Neural progenitor cell (in vitro differentiated cells): ENCODE measurements at places on chromosomes 11 and 22. TPM values are rescaled to one million over a fixed set of nuclear protein-coding genes. Genes with fewer than 3 reads are reported as not detected.
A peak's percentile ranks its signal among the peaks of the same experiment; 100 is the strongest.

- no peak overlapping the region for H3K4me3 ChIP-seq
- no peaks in the 10 kb centered on the region for H3K36me3 ChIP-seq
- no peaks in the 10 kb centered on the region for H3K27me3 ChIP-seq
- DNase-seq = no peak
- H3K4me1 ChIP-seq = peaks cover 15% of the 10 kb centered on the region
- no peak overlapping the region for H3K27ac ChIP-seq
These were observed 65.0 kb upstream of the PTPRJ start for GRCh38 chr11:47915374-47915773.

- H3K4me1 ChIP-seq = no peaks in the 10 kb centered on the region
- no peaks in the 10 kb centered on the region for H3K36me3 ChIP-seq
- no peaks in the 10 kb centered on the region for H3K27me3 ChIP-seq
- no peak overlapping the region for H3K4me3 ChIP-seq
These were observed 176.4 kb upstream of the PLET1 start for GRCh38 chr11:112437096-112437495.

GRCh38 chr11:1639102-1639620, 9.6 kb downstream of the KRTAP5-5 start:
- DNase-seq = no peak
- H3K4me3 ChIP-seq = no peak overlapping the region
- no peaks in the 10 kb centered on the region for H3K36me3 ChIP-seq

DNA sequence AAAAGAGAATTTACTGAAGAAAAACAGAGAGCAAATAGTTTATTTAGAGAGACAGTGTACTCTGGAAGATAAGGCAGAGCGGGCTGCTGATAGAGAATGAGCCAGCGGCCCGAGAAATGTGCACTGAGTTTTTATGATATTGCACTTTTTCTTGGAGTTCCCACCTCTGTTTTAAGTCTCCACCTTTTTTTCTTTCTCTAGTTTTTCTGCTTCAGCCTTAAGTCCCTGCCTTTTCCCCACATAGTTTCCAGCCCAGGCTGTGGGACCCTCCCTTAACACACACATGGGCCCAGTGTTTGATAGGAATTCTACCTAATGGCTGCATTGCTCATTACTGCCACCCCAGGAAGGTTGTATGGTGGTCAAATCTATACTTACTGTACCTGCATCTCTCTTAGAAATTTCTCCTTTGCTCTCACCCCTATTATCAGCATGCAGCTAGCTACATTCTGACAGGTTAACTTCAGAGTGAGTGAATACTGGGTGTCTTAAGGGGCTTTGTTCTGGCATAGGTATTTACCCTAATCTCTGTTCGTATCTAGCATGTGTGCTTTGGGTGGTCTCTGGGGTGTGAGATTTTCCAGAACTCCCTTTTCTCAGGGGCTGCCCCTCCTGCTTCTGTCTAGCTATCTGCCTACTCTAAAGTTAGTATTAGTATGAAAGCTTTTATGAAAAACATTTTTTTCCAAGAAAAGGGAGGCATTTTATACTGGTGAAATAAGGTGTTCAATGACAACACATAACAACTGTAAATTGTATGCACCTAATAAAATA, 127.3 kb upstream of the TOP3B start:
- H3K36me3 ChIP-seq = no peaks in the 10 kb centered on the region
- DNase-seq = no peak
- peaks cover 93% of the 10 kb centered on the region for H3K27me3 ChIP-seq
- no peaks in the 10 kb centered on the region for H3K4me1 ChIP-seq

DNA sequence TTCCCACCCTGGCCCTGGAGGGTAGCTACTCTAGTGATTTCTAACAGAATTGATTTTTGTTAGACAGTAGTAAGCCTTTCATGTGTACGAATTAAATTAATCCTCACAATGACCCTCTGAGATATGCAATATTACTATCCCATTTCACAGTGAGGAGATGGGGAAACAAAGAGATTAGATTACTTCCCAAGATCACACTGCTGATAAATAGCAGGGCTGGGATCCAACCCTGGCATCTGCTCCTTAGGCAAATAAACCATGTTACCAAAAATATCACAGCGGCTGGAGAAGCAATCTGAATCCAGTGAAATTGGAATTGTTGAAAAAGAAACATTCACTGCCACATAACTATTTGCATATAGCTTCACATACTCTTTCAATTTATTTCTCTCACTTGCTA, 12.8 kb upstream of the CAVIN3 start:
- no peak for DNase-seq
- H3K36me3 ChIP-seq = no peaks in the 10 kb centered on the region

DNA sequence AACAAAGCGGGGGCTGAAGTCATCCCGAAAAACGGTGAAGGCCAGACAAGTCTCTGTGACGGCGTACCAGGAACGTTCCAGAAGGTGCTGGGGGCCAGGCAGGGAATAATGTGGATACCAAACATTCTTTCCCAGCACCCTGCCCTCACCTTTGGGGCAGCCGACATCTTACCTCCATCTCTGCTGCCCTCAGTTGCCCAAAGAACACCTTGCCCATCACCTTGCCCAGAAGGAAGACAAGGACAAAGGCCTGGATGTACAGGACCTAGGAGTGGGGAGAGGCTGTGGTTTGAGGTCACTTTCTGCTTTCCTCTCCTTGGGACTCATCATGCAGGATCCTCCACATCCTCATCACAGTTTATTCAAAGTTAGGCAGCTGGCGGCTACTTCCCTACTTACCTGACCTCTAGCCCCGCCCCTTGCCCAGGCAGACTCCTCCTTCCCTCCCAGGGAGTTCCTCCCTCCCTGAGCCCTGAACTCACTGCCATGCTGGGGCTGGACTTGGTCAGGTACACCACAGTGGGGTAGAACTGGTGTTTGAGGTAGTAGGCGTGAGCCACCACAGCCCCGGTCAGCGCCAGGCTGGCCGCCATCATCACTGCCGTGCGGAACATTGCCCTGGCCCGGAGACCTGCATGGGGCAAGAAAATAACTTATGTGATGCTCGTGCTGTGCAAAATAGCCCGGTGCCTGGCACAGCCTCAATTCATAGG, 1.2 kb downstream of the SYVN1 start:
- H3K27me3 ChIP-seq = no peaks in the 10 kb centered on the region
- no peak overlapping the region for H3K27ac ChIP-seq
- H3K4me1 ChIP-seq = peaks cover 8% of the 10 kb centered on the region

GRCh38 chr11:33507356-33507755, 193.3 kb downstream of the C11orf91 start:
- no peaks in the 10 kb centered on the region for H3K27me3 ChIP-seq
- H3K36me3 ChIP-seq = no peaks in the 10 kb centered on the region
- H3K4me1 ChIP-seq = no peaks in the 10 kb centered on the region
- DNase-seq = no peak
- H3K4me3 ChIP-seq = no peak overlapping the region

GRCh38 chr22:49571326-49571725, 256.3 kb downstream of the BRD1 start:
- H3K27me3 ChIP-seq = no peaks in the 10 kb centered on the region
- no peaks in the 10 kb centered on the region for H3K36me3 ChIP-seq
- DNase-seq = no peak
- H3K27ac ChIP-seq = no peak overlapping the region

- H3K27me3 ChIP-seq = no peaks in the 10 kb centered on the region
- no peak for DNase-seq
- H3K36me3 ChIP-seq = no peaks in the 10 kb centered on the region
- H3K4me3 ChIP-seq = no peak overlapping the region
- H3K27ac ChIP-seq = no peak overlapping the region
- no peaks in the 10 kb centered on the region for H3K4me1 ChIP-seq
These were observed 26.7 kb downstream of the RRP8 start for GRCh38 chr11:6576471-6577373.

- H3K27ac ChIP-seq = no peak overlapping the region
- H3K27me3 ChIP-seq = no peaks in the 10 kb centered on the region
- no peaks in the 10 kb centered on the region for H3K36me3 ChIP-seq
- H3K4me3 ChIP-seq = no peak overlapping the region
These were observed 78.2 kb downstream of the PPFIBP2 start for GRCh38 chr11:7591987-7592386.

GRCh38 chr22:37929390-37929789, 23.3 kb downstream of the MICALL1 start:
- DNase-seq = no peak
- no peaks in the 10 kb centered on the region for H3K4me1 ChIP-seq
- no peak overlapping the region for H3K27ac ChIP-seq

- no peaks in the 10 kb centered on the region for H3K36me3 ChIP-seq
- no peak overlapping the region for H3K4me3 ChIP-seq
- no peak for DNase-seq
- H3K27ac ChIP-seq = no peak overlapping the region
- no peaks in the 10 kb centered on the region for H3K27me3 ChIP-seq
These were observed 727.6 kb downstream of the METTL15 start for GRCh38 chr11:28835790-28836189.

GRCh38 chr22:32518381-32518780, 43.8 kb downstream of the FBXO7 start:
- H3K4me1 ChIP-seq = no peaks in the 10 kb centered on the region
- no peak for DNase-seq
- H3K27me3 ChIP-seq = no peaks in the 10 kb centered on the region
- no peak overlapping the region for H3K27ac ChIP-seq

DNA sequence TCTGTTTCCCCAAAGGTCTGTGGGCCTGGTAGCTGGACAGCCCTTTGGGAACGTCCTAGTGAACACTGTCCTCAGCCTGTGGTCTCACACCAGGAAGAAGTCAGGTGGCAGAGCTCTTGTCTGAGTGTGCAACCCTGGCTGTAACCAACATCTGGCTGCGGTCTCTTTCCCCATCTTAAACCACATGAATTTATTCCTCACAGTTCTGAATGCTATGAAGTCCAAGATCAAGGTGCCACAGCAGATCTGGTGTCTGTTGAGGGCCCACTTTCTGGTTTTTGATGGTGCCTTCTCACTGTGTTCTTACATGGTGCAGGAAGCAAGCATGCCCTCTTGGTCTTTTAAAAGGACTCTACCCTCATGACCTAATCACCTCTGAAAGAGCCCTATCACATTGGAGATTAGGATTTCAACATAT, 2.7 kb downstream of the UPB1 start:
- DNase-seq = no peak
- H3K27me3 ChIP-seq = peaks cover 99% of the 10 kb centered on the region
- H3K4me1 ChIP-seq = peaks cover 30% of the 10 kb centered on the region
- no peak overlapping the region for H3K27ac ChIP-seq

DNA sequence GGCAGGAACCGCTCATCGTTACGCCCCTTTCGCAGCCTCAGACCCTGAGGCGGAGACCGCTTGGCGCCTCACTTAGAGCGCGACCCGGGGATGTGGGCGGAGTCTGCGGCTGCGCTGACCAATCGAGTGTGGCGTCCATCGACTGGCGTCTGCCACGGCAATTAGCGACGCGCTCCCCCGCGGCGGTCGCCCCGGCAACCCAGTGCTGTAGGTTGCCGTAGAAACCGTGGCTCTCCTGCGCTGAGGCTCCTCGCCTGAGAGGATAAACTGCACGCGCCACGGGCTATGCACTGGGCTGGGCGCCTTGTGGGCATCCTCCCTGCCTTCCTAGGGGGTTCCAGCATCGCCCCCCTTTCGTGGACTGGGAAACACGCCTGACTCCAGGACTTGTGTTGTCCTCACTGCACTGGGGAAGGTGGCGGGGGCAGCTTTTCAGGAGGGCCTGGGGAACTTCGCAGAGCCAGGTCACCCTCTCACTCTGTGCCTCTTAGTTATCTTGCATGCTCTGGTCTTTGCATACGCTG, 701 bp upstream of the P2RX6 start:
- H3K36me3 ChIP-seq = no peaks in the 10 kb centered on the region
- H3K4me1 ChIP-seq = peaks cover 23% of the 10 kb centered on the region
- H3K4me3 ChIP-seq = peak overlapping the region; percentile 64
- no peak overlapping the region for H3K27ac ChIP-seq
- DNase-seq = peak; percentile 99

DNA sequence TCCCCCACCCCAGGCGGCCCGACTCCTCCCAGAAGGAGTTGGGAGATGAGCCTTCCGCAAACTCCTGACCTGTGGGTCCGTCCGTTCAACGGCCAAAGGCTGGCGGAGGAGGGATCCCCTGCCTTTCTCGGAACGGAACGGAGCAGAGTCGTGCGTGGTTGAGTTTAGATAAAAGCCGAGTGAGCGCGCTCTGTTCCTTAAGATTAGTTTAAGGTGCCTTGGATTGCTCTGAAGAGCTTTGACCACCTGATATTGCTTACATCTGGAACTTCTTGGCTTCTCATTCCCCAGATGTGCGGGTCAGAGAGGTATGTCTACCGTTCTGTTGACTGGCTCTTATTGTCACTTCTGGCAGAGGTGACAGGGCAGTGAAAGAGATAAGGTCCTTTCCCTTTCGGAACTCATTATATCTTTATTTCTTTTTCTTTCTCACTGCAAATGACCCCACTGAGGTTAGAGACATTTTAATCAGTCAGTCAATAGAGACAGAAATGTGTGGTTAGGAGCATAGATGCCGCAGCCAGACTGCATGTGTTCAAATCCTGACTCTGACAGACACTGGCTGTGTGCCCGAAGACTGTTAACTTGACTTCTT, at the start of gene TRIM6:
TSS of gene TRIM6 (plus strand) at position 31 of the 595 bp plus-strand sequence. CDS start at position 292, 261 bp downstream.
- H3K27ac ChIP-seq = no peak within 1 kb of the TSS
- H3K4me3 ChIP-seq = peak within 1 kb of the TSS; percentile 52
- no peaks in the 10 kb centered on the region for H3K36me3 ChIP-seq
- no peaks in the 10 kb centered on the region for H3K27me3 ChIP-seq
- H3K4me1 ChIP-seq = peaks cover 9% of the 10 kb centered on the region
- DNase-seq = peak; percentile 79

DNA sequence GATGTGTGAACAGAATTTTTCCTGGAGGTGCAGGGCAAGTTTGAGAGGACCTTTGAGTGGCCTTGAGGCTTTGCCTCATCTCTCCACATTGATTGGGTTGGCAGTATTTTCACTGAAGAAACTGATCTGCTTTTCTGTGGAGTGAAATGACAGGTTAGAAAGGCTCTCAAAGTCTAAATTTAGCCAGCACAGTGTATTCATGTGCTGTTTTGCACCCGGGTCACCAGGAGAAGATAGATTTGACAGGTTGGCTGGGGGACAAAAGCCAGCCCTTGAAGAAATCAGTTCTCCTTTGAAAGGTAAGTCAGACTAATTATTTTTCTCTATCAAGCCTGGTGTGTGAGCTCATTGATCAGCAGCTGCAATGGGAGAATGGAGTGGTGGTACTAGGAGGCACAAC, 152.9 kb downstream of the DBX1 start:
- no peak overlapping the region for H3K4me3 ChIP-seq
- DNase-seq = no peak
- no peak overlapping the region for H3K27ac ChIP-seq

- DNase-seq = no peak
- H3K27ac ChIP-seq = no peak overlapping the region
- no peaks in the 10 kb centered on the region for H3K36me3 ChIP-seq
- no peaks in the 10 kb centered on the region for H3K27me3 ChIP-seq
- no peak overlapping the region for H3K4me3 ChIP-seq
These were observed 66.3 kb upstream of the PRDM11 start for GRCh38 chr11:45079943-45080719.

Gene MYO18B
- 0.09 TPM in 1 of 2 replicates, not detected in the other for total RNA-seq

Gene CTTN
- 200 and 239 TPM in 2 replicates for total RNA-seq

Gene NOL12
- total RNA-seq = 23.7 and 28.7 TPM in 2 replicates

Gene AIFM3
- total RNA-seq = 4.3 and 12.0 TPM in 2 replicates

Gene CECR2
- 67.8 and 72.8 TPM in 2 replicates for total RNA-seq

Gene SCGB1C1
- total RNA-seq = not detected in 2 replicates

Gene OR5B17
- total RNA-seq = not detected in 2 replicates

Gene CARNS1
- 0.22 and 0.52 TPM in 2 replicates for total RNA-seq
